ENCODE measurements at places on chromosomes 16 and 17.

DNA sequence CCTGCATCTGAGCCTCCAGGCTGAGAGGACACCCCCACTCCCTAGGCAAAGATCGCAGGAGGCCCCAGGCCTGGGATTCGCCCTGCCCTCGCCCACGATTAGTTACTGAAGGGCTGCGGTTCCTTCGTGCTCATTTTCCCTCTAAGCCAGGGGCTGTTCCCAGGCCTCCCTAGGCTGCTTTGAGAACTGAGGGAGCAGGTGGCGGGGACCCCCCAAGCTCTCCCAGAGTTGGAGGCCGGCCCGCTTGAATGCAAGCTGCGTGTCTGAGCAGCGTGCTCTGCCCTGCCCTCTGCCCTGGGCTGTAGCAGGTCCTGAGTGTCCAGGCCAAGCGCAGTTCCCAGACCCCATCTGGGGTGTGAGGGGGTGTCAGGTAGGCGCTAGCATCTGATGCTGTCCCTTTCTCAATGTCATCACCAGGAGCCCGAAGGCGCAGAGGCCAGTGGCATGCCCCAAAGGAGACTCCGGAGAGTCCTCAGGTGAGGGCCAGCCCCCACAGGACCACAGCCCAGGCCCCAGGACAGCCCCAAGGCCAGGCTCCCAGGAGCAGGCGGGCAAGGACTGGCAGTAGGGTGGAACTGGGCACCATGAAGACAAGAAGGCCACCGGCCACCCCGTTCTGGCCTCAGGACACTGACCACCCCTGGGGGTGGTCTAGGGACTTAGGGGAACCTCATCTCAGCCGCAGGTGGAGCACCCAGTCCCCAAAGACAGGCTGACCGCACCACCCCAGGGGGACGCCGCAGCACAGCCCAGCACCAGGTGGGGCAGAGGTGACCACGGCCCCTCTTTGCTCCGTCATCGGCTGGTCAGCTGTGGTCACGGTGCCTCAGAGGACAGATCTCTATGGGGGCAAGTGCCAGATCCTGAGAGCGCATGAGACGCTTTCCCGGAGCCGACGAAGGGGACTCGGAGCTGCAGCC lies 14.6 kb downstream of the ENDOV start:
- no peak overlapping the region for H3K4me3 ChIP-seq
- no peaks in the 10 kb centered on the region for H3K27me3 ChIP-seq
- H3K4me1 ChIP-seq, result peaks cover 7% of the 10 kb centered on the region
- DNase-seq, result no peak
- peaks cover 5% of the 10 kb centered on the region for H3K36me3 ChIP-seq
- H3K27ac ChIP-seq, result no peak overlapping the region

GRCh38 chr17:19897090-19897837 lies 29.5 kb upstream of the ULK2 start:
- no peak overlapping the region for H3K27ac ChIP-seq
- H3K27me3 ChIP-seq, result no peaks in the 10 kb centered on the region
- peaks cover 3% of the 10 kb centered on the region for H3K36me3 ChIP-seq
- no peak for DNase-seq

DNA sequence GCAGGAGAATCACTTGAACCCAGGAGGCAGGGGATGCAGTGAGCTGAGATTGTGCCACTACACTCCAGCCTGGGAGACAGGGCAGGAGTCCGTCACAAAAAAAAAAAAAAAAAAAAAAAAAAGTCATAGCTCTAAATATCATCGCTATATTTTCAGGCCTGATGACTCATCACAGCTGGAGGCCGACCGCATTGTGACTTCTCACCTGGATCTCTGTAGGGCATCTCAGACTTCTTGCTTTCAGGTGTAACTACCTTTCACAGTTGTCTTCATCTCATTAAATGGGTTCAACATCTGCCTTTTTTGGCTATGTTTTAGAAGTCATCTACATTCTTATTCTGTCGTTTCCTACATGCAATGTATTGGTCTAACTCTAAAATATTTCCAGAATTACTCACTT lies 353.1 kb upstream of the MON1B start:
- H3K36me3 ChIP-seq, result no peaks in the 10 kb centered on the region
- H3K27me3 ChIP-seq, result no peaks in the 10 kb centered on the region
- no peak overlapping the region for H3K4me3 ChIP-seq
- no peaks in the 10 kb centered on the region for H3K4me1 ChIP-seq
- no peak overlapping the region for H3K27ac ChIP-seq

GRCh38 chr17:53390575-53390974 lies 432.2 kb upstream of the KIF2B start:
- no peaks in the 10 kb centered on the region for H3K36me3 ChIP-seq
- no peaks in the 10 kb centered on the region for H3K27me3 ChIP-seq
- H3K27ac ChIP-seq, result no peak overlapping the region
- no peak for DNase-seq
- no peaks in the 10 kb centered on the region for H3K4me1 ChIP-seq

GRCh38 chr16:65101009-65101408 lies 20.9 kb downstream of the CDH11 start:
- no peak for DNase-seq
- no peak overlapping the region for H3K4me3 ChIP-seq
- H3K27ac ChIP-seq, result no peak overlapping the region

GRCh38 chr17:8041249-8041928 lies 2.5 kb downstream of the ALOX15B start:
- DNase-seq, result no peak
- H3K27ac ChIP-seq, result no peak overlapping the region
- no peak overlapping the region for H3K4me3 ChIP-seq
- no peaks in the 10 kb centered on the region for H3K4me1 ChIP-seq

GRCh38 chr17:77958716-77959125 lies 218 bp downstream of the TNRC6C start:
- peak overlapping the region; percentile 93 for H3K27ac ChIP-seq
- no peak for DNase-seq
- H3K27me3 ChIP-seq, result no peaks in the 10 kb centered on the region
- peaks cover 23% of the 10 kb centered on the region for H3K36me3 ChIP-seq
- peaks cover 34% of the 10 kb centered on the region for H3K4me1 ChIP-seq

DNA sequence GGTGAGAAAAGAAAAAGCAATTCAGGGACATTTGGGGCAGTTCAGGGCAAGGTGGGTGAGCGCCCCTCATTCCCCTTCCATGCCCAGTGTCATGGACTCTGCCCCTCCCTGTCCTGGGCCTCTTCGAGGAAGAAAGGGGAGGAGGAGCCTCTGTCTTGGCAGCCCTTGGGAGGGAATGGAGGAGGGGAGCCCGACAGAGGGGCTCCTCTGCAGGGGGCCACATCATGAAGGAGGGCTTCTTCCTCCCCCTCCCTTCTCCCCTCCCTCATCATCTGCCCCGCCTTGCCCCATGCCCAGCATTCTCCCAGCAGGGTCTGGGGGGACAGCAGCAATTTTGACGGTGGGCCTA lies 33.2 kb upstream of the TAC4 start:
- peaks cover 63% of the 10 kb centered on the region for H3K27me3 ChIP-seq
- no peak for DNase-seq
- H3K4me1 ChIP-seq, result peaks cover 8% of the 10 kb centered on the region
- H3K4me3 ChIP-seq, result no peak overlapping the region
- no peak overlapping the region for H3K27ac ChIP-seq

- no peak overlapping the region for H3K4me3 ChIP-seq
- H3K36me3 ChIP-seq, result no peaks in the 10 kb centered on the region
- H3K27ac ChIP-seq, result no peak overlapping the region
These were observed 179.2 kb downstream of the PARN start for GRCh38 chr16:14450846-14451245.

- DNase-seq, result no peak
- no peak overlapping the region for H3K4me3 ChIP-seq
- no peaks in the 10 kb centered on the region for H3K4me1 ChIP-seq
- H3K27ac ChIP-seq, result no peak overlapping the region
These were observed 94.9 kb upstream of the GOT2 start for GRCh38 chr16:58828901-58829545.

GRCh38 chr17:51456942-51457341 lies 196.6 kb downstream of the UTP18 start:
- peaks cover 24% of the 10 kb centered on the region for H3K27me3 ChIP-seq
- H3K36me3 ChIP-seq, result no peaks in the 10 kb centered on the region
- no peak overlapping the region for H3K4me3 ChIP-seq
- no peaks in the 10 kb centered on the region for H3K4me1 ChIP-seq

DNA sequence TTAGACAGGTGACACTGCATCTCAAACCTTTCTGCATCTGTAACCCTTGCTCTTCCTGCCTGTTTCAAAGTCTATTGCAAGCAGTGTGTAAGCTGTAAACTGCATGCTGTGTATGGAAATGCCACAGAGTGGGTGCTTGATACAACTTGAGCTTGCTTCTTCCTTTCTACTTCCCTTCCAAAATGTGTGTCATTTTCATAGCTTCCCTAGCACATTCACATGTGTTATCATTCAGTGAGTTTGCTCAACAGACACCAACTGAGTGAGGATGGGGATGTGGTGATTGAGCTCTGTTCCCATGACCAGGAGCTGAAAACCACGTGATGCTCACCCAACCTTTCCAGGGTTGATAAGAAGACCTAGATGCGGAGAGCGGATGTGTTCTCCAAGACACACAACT lies 111.1 kb downstream of the VAT1L start:
- no peaks in the 10 kb centered on the region for H3K36me3 ChIP-seq
- H3K27ac ChIP-seq, result no peak overlapping the region
- peaks cover 16% of the 10 kb centered on the region for H3K27me3 ChIP-seq
- no peak overlapping the region for H3K4me3 ChIP-seq
- DNase-seq, result no peak
- H3K4me1 ChIP-seq, result no peaks in the 10 kb centered on the region

GRCh38 chr16:82152641-82153112 lies 17.3 kb downstream of the MPHOSPH6 start:
- no peak overlapping the region for H3K4me3 ChIP-seq
- H3K4me1 ChIP-seq, result peaks cover 5% of the 10 kb centered on the region
- no peaks in the 10 kb centered on the region for H3K27me3 ChIP-seq
- H3K36me3 ChIP-seq, result peaks cover 22% of the 10 kb centered on the region
- no peak overlapping the region for H3K27ac ChIP-seq
- DNase-seq, result no peak

GRCh38 chr16:11484691-11485258 lies 101.9 kb downstream of the LITAF start:
- no peaks in the 10 kb centered on the region for H3K4me1 ChIP-seq
- no peaks in the 10 kb centered on the region for H3K36me3 ChIP-seq
- H3K4me3 ChIP-seq, result no peak overlapping the region
- H3K27ac ChIP-seq, result no peak overlapping the region
- H3K27me3 ChIP-seq, result no peaks in the 10 kb centered on the region
- DNase-seq, result no peak

DNA sequence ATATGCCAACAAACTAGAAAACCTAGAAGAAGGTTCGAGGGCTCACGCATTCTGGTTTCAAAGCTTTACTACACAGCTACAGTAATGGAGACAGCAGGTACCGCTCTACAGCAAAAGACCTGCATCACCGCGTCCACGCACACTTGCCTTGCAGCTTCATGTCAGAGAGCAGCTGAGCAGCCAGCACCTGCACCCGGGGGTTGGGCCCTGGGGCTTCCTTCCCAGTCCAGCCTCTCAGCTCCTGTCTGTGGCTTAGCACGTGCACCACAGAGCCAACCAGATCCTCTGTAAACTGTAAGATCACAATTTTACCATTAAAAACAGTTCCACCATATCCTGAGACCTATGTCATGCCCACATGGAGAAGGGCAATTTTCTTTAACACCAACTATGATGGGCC lies 15.3 kb downstream of the MEAK7 start:
- H3K4me1 ChIP-seq, result no peaks in the 10 kb centered on the region
- H3K4me3 ChIP-seq, result no peak overlapping the region
- H3K36me3 ChIP-seq, result peaks cover 49% of the 10 kb centered on the region
- no peak for DNase-seq

GRCh38 chr16:64390102-64390501 lies 731.8 kb downstream of the CDH11 start:
- H3K4me1 ChIP-seq, result no peaks in the 10 kb centered on the region
- H3K36me3 ChIP-seq, result no peaks in the 10 kb centered on the region
- no peaks in the 10 kb centered on the region for H3K27me3 ChIP-seq
- H3K4me3 ChIP-seq, result no peak overlapping the region
- no peak for DNase-seq

- no peak within 1 kb of the TSS for H3K27ac ChIP-seq
- no peak for DNase-seq
- H3K4me3 ChIP-seq, result peak within 1 kb of the TSS; percentile 65
- H3K4me1 ChIP-seq, result peaks cover 6% of the 10 kb centered on the region
These were observed at the start of gene ARHGAP44 for GRCh38 chr17:12789481-12790248. ARHGAP44 (plus strand) TSS chr17:12789498; CDS start chr17:12789839, 341 bp downstream.

DNA sequence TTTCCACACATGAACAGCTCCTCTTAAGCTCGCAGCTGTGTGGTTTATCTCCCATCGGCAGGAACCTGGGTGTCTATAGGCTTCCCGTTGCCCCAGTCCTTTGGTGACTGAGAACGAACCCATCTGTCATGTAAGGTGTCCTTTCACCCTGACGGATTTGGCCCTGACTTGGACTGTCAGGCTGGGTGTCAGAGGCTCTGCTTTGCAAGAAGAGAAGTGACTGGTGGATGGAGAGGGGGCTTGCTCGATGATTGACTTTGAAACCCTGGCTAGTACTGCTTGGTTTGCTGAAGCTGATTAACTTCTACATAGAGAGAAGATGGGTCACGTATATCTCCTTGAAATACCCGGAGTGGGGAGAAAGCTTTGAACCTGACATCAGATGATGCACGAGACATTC lies 42.9 kb downstream of the COX4I1 start:
- no peak overlapping the region for H3K4me3 ChIP-seq
- H3K4me1 ChIP-seq, result peaks cover 11% of the 10 kb centered on the region
- no peak for DNase-seq
- peaks cover 2% of the 10 kb centered on the region for H3K36me3 ChIP-seq

GRCh38 chr17:45951403-45951802 lies 47.6 kb upstream of the STH start:
- H3K4me3 ChIP-seq, result no peak overlapping the region
- H3K27ac ChIP-seq, result no peak overlapping the region
- no peak for DNase-seq
- no peaks in the 10 kb centered on the region for H3K4me1 ChIP-seq

DNA sequence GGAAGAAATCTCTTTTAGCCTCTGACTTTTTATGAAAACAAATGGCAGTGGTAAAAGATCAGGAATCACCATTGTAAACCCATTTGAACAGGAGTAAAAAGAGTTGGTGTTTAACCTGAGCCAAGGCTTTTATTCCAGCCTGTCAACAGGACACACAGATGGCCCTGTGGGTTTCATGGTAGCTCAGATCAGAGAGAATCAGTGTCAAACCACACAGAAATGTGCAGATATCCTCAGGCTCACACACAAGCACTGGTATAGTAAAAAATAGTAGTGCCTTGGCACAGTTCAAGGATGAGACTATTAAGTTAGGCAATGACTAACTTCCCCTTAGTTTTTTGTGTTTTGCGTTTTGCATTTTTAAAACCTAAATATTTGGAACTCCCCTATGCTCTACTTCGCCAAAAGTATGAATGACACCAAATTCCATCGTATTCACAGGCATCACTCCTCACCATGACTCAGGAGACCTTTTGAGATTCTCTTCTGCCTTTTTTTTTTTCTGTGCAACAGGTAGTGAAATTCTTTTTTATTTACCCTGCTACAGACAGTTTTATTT lies 1200.0 kb downstream of the CDH11 start:
- DNase-seq, result no peak
- H3K27ac ChIP-seq, result no peak overlapping the region
- no peak overlapping the region for H3K4me3 ChIP-seq
- H3K27me3 ChIP-seq, result no peaks in the 10 kb centered on the region
- no peaks in the 10 kb centered on the region for H3K4me1 ChIP-seq
- no peaks in the 10 kb centered on the region for H3K36me3 ChIP-seq

- H3K27me3 ChIP-seq, result peaks cover 19% of the 10 kb centered on the region
- peaks cover 4% of the 10 kb centered on the region for H3K4me1 ChIP-seq
- DNase-seq, result no peak
- no peaks in the 10 kb centered on the region for H3K36me3 ChIP-seq
These were observed at the start of gene KCNJ12 for GRCh38 chr17:21376081-21376758. KCNJ12 (plus strand) TSS chr17:21376357; CDS start chr17:21415343, 38,986 bp downstream.

Measured in effector memory CD8-positive, alpha-beta T cell (primary cell).